ENCODE measurements at places on chromosomes 7 and 10. TPM values are rescaled to one million over a fixed set of nuclear protein-coding genes. Genes with fewer than 3 reads are reported as not detected.

DNA sequence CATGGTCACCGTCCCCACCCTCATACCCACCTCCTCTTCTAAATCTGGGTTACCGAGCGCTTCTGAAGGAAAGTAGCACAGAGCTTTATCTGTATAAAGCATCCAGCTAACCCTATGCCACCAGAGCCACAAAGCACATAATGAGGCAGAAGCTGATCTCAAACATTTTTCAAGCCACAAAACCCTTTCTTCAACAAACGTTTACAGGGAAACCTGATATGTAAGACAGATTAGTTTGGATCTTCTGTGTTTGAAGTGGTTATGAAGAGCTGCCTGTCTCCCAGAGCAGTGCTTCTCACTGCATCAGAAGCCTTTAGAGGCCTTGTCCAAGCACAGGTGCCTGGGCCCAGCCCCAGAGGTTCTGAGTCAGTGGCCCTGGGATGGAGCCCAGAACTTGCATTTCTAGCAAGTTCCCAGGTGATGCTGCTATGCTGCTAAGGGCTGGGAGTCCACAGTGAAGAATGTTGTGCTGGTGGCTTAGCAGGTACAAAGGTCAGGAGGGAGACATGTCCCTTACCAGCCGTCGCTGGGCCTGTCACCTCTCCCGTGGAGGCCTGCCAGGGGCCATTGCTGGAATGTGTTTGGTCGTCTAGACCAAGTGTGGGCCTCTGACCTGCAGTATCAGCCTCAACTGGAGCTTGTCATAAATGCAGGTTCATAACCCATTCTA is 90.4 kb downstream of the TAF3 start:
- DNase-seq = no peak

PAX4 gene
- not detected for total RNA-seq

DNA sequence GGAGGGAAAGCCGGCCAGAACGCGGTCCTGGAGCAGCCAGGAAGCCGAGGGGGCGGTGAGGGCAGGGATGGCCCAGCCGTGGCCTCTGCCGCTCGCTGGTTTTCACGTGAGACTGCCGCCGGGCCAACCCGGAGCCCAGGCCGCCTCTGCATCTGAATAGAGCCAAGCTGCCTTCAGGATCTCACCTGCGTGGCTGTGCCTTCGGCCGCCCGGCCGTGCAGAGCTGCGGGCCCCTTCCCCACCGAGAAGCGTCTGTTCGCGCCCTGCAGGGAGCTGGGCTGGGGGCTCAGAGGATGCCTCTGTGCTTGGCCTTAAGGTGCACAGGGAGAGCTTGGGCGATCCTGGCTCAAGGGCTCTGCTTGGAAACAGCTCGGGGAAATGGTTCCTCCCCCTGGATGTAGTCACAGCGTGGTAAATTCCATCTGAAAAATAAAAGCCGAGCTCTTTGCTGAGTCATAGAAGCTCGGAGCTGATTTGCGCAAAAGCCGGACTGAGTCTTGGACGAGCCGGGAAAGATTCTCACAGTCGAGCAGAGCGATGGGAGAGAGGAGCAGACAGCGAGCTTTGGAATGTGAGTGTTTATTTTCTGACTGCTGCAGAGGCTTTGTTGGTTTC is at the start of gene JAKMIP3:
TSS of gene JAKMIP3 (plus strand) at position 456 of the 615 bp plus-strand sequence. CDS start 38,863 bp downstream, outside the sequence.
- no peak for DNase-seq

PWWP2B gene
- total RNA-seq = 17.2 TPM

DNA sequence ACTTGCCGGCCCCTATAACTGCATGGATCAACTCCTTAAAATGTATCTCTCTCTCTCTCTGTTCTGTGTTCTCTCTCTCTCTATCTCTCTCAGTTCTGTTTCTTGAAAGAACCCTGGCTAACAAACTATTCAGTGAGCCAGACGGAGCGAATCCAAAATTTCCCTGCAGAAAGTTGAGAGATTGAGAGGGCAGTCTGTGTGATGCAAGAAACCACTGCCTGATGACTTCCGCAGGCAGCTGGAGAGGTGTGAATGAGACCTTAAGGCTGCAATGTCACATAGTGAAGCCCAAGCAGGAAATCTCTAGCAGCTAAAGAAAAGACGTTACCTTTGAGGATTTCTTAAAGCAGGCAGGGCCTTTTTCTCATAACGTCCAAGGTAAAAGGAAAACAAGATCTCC is 17.3 kb downstream of the FAM107B start:
- DNase-seq = no peak

All from left ventricle myocardium inferior (tissue), 1 donor.